Activated T-helper 1 cell treated with anti-CD3 and anti-CD28 coated beads, Interleukin-2, amount 50 U/mL, for 16 hours (primary cell): ENCODE measurements at places on chromosomes 4 and X.

DNA sequence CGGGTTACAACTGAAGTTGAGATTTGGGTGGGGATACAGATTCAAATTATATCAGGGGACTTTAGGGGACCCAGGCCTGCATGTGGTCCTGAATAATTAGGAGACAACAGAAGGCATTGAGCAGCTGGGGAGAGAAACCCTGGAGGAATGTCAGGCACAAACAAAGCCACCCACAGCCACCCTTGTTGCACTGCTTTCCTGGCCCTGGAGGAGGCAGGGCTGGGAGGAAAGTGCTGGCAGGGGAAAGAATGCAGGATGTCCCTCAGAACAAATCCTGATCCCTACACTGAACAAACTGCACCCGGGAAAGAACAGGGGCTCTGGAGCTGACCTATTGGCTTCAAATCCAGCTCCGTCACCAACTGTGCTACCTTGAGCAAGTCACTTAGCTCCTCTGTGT, 214.1 kb upstream of the ATP6AP2 start:
- no peak for DNase-seq

DNA sequence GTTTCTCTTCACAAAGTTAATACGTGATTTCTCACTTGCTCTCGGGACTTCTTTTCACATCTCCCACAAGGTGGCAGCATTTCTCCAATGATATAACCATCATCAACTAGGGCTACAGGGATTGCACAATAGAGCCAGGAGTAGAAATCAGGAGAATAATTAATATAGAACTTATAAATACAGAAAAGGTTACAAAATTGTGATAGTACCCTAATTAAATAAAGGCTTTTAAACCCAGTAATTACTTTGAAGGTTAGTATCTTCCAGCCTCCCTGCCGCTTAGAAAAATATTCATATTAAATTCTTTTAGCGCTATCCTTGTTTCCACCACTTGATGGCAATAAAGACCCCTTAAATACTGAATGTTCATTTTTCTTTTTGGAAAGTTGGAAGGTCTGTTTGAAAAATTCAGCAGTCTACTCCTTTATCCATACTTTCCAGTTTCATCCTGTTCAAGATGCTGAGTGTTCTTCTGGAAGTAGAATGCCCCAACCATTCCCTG, 65.8 kb downstream of the RASGEF1B start:
- DNase-seq = peak; percentile 4

DNA sequence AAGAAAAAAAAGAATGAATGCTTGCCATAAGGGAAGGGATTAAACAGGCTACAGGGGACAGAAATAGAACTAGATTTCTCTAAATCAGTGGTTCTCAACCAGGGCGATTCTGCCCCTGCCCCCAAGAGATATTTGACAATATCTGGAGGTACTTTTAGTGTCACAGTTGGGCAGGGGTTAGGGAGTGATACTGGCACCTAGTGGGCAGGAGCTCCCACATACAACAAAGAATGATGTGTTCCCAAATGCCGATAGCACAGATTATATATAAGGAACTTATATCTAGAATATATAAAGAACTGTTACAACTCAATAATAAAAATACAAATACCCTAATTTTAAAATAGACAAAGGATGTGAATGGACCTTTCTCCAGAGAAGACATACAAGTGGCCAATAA, 14.7 kb downstream of the S100G start:
- DNase-seq = no peak

GRCh38 chr4:112509243-112510141, 6.5 kb downstream of the NEUROG2 start:
- no peak for DNase-seq

GRCh38 chr4:8768357-8768999, 103.2 kb downstream of the HMX1 start:
- DNase-seq = no peak

GRCh38 chr4:152117933-152118507, 357.2 kb upstream of the GATB start:
- DNase-seq = no peak

DNA sequence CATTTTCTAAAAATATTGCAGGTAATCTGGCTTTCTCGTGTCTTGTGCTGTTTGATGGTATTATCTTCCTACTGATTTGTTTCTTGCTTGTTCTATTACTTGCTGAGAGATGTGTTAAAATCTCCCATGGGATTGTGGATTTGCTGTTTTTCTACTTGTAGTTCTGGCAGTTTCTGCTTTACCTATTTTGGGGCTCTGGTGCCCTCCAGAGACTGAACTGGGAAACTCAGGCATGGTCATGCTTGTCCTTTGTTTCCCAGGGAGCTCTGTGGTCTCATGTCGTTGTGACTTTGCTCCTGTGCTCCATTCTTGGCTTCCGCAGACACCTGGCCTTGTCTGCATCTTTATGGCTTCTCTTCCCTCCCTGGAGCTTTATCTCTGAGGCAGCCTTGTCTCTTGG, 39.5 kb downstream of the NSD2 start:
- no peak for DNase-seq

DNA sequence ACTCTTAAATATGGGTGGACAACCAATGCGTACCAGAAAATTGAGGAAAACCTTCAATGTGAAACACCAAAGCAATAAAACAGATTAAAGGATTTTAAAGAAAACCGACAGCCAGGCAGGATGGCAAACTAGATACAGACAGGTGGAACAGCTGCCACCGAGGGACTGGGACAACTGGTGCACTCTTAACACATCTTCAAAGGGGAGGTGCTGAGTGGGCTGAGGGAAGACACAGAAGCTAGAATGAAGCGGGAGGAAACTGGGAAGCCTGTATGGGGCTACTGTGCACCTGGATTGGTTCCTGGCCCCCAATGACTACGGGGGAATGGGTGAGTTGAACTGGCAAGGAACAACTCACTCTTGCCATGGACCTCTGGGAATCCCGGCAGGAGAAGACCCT, 20.7 kb downstream of the ZNF280C start:
- no peak for DNase-seq

- DNase-seq = no peak
Observed at GRCh38 chr4:176638992-176639391, 153.7 kb downstream of the VEGFC start.

DNA sequence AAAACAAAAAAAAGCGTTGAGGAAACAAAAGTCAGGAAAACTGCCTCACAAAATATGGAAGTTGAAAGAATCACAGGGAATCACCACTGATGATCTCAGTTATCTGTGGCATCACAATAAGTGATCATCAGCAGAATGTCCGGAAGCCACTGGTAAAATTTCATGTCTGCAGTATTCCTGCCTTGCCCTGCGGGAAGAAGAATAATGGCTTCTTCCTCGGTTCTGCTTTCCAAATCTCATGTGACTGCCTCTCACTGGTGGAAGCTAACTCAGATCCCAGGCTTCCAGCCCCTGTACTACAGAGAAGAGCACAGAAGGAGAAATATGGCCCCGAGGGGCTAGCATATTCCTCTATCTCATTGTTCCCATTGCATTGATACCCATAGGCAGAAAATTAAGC, 12.7 kb upstream of the ZNF330 start:
- no peak for DNase-seq

GRCh38 chr4:152045449-152045806, 284.6 kb upstream of the GATB start:
- no peak for DNase-seq

- DNase-seq = no peak
Observed at GRCh38 chr4:46927201-46927600, 18.2 kb upstream of the COX7B2 start.

- no peak for DNase-seq
Observed at GRCh38 chr4:136699905-136700304, 832.4 kb downstream of the PCDH18 start.

- no peak for DNase-seq
Observed at GRCh38 chr4:176319151-176319703, 539 bp upstream of the SPCS3 start.

- no peak for DNase-seq
Observed at GRCh38 chr4:111494971-111495370, 650.3 kb upstream of the FAM241A start.

DNA sequence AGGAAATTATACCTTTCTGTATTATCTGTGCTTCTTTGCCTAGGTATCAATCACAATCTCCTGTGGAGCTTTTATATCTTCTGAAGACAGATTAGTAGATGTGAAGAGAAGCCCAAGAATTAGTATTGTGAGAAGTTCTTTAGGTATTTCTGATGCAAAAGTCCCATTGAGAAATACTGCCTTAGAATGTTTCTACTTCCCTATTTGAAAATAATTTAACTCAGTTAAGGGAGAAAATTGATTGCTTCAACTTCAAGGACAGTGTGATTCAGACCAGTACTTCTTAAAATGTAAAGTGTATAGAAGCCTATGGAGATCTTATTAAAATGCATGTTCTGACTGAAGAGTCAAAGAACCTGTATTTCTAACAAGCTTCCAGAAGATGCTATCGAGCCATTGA, 9.0 kb downstream of the EIF1AX start:
- DNase-seq = no peak

GRCh38 chr4:165813606-165814005, 59.4 kb upstream of the TLL1 start:
- no peak for DNase-seq
